Fibroblast of skin of scalp (primary cell): ENCODE measurements at places on chromosomes 7 and 10.

GRCh38 chr10:35339942-35340341, 3.6 kb downstream of the CCNY start:
- no peak for DNase-seq

- DNase-seq: no peak
These were observed 47.7 kb downstream of the AMZ1 start for GRCh38 chr7:2735744-2736143.

DNA sequence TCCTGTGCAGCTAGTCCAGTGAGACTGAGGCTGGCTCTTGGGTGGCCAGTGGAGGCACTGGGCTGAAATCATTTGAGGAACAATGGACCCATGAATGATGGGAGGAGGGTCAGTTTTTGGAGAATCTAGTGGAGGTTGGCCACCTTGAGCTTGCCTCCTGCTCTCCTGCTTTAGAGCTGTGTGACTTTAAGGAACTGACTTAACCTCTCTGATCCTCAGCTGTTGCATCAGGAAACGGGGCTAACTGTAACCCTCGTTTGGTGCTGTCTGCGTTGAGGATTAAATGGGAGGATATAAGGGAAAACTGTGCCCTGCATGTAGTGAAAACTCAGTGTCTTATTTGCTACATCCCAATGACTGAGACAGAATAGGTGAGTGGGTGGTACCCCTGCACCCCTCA, 115.4 kb upstream of the PPIF start:
- DNase-seq: no peak

GRCh38 chr10:100749309-100750217, 4.2 kb downstream of the PAX2 start:
- no peak for DNase-seq

DNA sequence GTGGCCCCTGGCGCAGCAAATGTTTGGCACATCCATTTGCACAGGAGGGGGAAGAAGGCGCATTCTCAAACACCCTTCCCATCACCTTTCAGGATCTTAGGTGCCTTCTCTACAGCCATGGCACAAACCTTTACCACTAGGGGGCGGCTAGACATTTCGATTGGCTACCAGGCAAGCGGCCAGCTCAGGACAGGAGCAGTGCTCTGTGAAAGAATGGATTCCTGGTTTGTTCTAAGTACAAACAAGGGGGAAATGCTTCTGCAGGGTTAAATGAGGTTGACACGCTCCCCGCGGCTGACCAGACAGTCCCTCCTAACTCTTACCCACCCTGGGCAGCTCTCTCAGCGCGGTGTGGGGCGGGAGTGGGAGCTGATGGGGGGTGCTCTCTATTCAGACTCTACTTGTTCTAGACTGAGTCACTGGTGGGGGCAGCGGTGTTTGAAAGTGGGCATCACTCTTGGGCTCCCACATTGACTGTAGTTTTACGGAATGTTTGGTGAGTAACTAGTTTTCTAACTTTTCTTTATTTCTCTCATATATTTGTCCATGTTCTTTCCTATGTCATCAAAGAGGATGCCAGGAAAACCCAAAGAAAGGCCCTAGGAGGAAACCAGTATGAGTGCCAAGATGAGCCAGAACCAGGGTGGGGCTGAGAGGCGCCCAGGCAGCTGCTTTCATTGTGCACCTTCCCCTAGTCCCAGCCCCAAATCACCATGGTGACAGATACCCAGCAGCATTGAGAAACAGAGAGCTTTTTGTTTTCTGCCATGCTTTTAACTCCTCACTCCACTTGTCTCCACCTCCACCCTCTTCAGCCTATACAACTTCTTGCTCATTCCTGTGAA, 61.4 kb upstream of the GPR158 start:
- peak; percentile 65 for DNase-seq

GRCh38 chr10:30863516-30864210, 168.0 kb downstream of the ZNF438 start:
- no peak for DNase-seq

GRCh38 chr7:84484502-84485079, 290.0 kb upstream of the SEMA3A start:
- DNase-seq: peak; percentile 37

- peak; percentile 27 for DNase-seq
These were observed 5.3 kb upstream of the LRRC61 start for GRCh38 chr7:150317748-150318444.

DNA sequence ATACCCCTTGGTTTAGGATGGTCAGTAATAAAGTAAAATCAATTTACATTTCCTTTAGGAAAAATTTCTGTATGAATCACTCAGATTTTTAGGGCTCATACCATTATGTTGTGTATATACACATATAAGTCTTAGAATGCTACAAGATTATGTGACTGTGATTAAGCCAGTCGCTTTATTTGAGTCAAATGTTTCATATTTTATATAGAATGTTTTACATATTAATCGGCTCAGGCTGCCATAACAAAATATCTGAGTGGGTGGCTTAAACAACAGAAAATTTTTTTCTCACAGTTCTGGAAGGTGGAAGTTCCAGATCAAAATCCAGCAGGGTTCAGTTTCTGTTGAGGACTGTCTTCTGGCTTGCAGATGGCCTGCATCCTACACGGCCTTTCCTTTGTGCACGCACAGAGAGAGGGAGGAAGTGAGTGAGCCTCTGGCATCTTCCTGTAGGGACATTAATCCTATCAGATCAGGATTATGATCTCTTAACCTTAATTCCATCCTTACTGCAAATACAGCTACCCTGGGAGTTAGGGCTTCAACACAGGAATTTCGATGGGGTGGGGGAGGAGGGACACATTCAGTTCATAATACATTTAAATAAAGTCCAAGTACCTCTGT, 198.0 kb downstream of the PHF14 start:
- DNase-seq: peak; percentile 13

DNA sequence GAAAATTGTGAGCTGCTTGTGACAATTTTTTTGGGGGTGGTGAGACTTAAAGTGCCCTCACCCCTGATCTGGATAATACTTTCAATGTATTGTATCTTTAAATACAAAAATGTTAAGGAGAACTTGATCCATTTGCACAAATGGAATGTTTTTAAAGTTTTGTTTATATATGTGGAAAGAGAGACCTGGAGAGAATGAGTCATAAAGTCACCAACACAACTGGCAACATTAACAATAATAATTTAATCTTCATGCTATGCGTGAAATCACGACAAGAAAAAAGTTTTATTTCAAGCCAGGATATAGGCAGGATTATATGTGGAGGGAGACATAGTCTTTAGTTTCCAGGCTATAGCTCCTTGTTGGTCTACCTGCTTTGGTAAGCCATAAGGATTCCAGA, 537.5 kb downstream of the GPAM start:
- peak; percentile 5 for DNase-seq

- no peak for DNase-seq
These were observed 104.5 kb upstream of the ZPBP start for GRCh38 chr7:50197549-50197948.

DNA sequence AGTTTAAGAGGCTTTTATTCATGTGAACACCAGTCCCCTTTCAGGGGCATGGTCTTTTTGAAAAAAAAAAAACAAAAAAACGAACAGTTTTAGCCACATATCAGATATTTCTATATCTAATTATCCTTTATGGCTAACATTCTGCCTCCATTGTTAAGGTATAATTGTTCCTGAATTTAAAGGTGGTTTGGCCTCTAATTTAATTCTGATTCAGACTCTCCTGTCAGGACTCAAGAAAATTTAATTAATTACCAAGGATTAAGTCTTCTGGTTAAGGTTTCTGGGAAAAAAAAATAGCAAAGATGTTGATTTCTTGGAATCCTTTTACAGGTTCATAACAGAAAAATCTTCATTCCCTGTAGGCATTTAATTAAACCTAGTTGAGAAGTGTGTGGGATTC, 27.4 kb downstream of the COL1A2 start:
- no peak for DNase-seq

DNA sequence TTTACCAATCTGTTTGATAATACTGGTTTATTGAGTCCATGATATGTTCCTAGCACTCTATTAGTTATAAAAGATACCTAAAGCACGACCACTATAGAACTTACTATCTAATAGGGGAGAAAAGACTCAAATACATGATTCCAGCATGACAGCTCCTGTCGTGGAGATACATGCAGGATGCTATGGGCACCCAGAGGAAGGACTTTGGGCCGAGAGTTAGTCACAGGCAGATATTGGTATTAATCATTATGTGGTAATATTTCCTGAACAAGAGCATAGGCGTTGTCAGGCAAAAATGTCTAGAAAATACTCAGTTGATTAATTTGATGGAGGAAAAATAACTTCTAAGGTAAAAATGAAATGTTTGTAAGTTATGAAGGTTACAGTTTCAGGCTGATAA, 31.8 kb downstream of the CNNM2 start:
- DNase-seq: no peak

GRCh38 chr7:7567898-7568531, 1.3 kb downstream of the MIOS start:
- DNase-seq: no peak

GRCh38 chr7:44808914-44809393, 12.5 kb downstream of the PPIA start:
- no peak for DNase-seq
